Activated T-cell treated with anti-CD3 and anti-CD28 coated beads for 24 hours (primary cell): ENCODE measurements at places on chromosomes 11 and 22.

DNA sequence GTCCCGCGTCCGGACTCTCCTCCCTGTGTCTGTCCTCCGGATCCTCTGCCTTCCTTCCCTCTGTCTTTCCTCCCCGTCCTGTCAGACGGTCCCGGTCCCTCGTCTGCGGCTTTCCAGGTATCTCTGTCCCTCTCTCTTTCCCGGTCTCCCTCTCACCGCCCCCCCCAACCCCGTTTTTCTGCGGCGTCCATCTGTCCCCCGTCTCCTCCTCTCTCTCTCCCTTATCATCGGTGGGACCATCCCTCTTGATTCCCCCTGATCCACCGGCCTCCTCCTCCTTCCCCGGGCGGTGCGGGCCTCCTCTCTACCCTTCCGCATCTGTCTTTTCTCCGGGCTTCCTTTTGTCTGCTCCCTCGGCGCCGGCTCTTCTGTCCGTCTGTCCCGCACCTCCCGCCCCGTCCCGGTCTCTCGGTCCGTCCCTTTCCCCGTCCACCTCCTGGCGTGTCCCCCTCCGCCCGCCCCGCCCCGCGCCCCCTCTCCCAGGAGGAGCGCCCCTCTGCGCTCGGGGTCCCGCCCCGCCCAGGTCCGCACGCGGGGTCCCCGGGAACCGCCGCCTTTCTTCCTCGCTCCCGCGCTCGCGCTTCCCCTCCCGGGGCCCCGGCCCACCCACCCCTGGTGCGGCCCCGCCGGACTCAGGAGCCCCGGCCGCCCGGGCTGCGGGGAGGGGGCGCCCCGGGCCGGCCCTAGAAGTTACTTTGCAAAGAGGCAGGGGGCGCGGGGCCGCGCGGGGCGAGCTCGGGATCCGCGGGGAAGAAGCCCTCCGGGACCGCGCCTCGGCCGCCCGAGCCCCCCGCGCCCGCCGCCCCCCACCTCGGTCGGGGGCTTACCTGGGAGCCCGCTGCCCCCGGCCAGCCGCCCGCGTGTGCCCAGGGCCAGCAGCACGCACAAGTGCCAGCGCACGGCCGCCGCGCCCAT is 568 bp downstream of the SCUBE1 start:
- no peak for DNase-seq

- no peak for DNase-seq
Measured at GRCh38 chr11:101456812-101457211, 127.0 kb downstream of the TRPC6 start.

GRCh38 chr22:43745783-43746356 is 66.2 kb downstream of the EFCAB6 start:
- no peak for DNase-seq

DNA sequence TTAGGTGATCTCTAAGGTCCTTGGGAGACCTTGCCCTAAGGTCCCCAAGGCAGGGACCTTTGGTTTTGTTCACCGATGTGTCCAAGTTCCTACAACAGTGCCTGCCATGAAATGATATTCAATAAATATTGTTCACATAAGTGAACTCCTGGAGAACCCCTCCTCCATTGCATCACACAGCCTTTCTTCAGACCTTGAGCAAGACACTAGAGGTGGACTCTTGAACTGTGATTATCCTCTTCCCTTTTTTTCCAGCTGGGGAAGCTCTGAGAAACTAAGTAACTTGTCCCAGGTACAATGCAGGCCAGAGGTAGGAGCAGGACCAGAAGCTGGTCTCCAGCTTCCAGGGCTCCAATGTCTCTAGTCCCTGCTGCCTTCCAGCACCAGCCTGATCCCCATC is 76.6 kb upstream of the LMO1 start:
- no peak for DNase-seq
